ENCODE measurements at places on chromosomes 4 and X.

DNA sequence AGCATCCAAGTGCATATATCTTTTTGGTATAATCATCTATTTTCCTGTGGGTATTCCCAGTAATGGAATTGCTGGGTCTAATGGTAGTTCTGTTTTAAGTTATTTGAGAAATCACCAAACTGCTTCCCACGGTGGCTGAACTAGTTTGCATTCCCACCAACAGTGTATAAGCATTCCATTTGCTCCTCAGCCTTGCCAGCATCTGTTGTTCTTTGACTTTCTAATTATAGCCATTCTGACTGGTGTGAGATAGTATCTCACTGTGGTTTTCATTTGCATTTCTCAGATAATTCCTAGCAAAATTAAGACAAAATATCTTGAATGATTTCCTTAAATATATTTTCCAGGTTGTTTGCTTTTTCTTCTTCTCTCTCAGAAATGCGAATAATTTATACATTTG lies 341.1 kb downstream of the GBA3 start:
- no peak for DNase-seq

DNA sequence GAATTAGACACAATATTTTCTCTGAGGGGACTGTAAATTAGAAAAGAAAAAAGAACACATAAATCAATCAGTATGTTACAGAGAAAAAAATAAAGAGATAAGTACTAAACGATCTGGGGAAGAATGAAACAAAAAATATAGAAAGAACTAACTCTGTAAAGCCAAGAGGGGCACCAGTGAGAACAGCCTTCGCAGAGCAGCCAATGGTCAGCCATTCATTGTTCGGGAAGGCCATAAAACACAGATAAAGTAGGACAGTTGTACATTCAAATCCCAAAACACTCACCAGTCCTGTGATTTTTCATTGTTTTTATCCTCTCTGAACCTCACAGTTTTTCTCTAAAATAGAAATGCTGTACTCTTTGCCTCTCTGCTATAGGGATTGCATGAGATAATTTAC lies 127.9 kb downstream of the NEK1 start:
- no peak for DNase-seq

- DNase-seq: no peak
Observed at GRCh38 chr4:142721187-142721586, 124.9 kb downstream of the INPP4B start.

GRCh38 chr4:147764337-147764736 lies 32.4 kb downstream of the ARHGAP10 start:
- no peak for DNase-seq

DNA sequence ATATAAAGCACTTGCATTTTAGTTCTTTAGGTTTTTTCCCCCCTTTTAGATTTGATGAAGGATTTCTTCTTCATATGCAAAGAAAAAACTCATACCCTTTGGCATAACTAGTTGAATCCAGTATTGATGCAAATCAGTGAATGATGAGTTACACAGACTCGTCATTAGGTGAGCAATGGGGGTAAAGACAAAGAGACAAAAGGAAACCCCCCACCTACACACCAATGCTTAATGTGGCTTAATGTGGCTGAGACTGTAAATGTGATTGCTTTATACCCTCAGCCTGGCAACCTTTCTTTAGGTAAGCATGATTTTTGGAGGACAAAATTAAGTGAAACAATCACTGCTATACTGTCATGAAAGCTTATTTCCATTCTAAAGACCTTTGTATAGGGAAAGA lies 39.5 kb downstream of the CD40LG start:
- no peak for DNase-seq

DNA sequence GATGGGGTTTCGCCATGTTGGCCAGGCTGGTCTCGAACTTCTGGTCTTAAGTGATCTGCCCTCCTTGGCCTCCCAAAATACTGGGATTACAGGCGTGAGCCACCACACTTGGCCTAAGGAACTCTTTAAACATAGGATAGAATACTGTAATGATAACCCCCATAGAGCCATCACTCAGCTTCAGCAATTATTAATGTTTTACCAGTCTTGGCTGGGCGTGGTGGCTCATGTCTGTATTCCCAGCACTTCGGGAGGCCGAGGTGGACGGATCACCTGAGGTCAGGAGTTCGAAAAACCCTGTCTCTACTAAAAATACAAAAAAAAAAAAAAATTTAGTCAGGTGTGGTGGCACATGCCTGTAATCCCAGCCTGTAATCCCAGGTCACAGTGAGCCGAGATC lies 15.1 kb downstream of the EIF2S3 start:
- DNase-seq: no peak

GRCh38 chrX:17183566-17183965 lies 191.4 kb upstream of the NHS start:
- no peak for DNase-seq

DNA sequence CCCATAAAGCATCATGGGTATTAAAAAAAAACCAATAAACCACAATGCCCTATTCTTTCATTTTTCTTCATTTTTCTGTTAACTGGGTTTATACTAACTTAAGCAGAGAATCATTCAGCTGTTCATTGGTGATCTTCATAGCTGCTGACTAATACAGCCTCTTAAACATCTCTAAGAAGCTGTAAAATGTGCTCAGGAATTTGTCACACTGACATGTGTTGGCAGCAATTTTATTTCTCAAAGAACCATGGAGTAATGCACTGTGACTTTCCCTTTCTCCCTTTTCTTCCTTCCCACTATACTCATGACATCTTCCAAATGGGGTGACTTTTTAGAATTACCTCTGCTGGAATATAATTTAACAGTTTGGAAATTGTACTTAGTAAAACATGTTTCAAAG lies 315.4 kb downstream of the ANTXR2 start:
- DNase-seq: no peak

DNA sequence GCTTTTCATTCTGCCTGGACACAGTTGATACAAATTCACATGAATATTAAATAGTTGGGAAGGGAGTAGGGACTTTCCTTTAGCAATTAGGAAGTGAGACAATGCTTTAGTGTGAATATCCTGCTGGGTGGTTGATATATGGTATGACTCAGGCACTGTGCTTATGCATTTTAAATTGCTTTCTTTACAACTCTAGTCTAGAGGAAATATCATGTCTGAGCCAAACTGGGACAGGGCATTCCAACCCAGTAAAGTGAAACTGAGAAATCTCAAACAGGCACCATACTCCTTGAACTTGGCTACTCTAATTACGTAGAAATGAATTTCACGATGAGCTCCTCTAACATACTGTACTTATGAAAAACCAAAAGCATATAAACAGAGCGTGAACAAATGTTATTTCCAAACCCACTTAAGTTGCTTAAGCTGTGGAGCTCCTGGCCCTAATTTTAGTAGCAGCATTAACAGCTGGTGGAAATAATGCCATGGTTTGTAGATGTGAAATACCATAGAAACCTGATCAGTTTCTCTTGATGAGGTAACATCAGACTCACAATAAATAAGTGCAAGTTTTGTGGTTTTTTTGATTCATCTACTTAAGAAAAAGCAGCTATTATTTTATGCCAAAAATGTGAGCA lies 242.9 kb upstream of the GK2 start:
- no peak for DNase-seq

GRCh38 chr4:101218346-101218745 lies 129.0 kb downstream of the PPP3CA start:
- DNase-seq: no peak

DNA sequence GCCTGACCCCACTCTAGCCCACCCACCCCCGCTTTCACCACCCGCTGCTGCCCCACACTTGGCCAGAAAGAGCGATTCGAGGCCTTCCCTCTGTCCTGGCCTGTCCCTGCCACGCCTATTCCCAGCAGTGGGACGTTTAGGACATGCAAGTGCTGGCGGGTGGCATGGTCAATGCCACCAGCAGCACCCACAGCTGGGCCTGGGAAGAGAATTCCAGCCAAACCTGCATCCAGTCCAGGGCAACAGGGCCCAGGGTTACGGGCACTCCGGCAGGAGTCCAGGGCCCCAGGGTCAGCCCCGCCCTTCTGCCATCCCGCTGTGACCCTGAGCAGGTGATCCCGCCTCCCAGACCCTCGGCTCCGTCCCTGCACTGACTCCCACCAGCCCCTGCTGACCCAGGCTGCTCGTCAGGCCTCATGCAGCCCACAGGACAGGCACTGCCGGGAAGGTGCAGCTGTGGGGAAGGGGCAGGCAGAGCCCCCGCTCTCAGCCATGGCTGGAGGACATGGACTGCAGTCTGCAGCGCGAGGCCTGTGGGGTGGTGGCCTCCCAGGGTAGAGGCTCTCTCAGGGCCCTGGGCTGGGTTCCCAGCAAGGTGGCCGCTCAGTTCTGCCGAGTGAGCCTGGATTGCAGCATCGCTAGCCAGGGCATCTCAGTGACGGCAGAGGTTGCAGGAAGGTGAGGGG lies 6.8 kb upstream of the HTRA3 start:
- DNase-seq: no peak

DNA sequence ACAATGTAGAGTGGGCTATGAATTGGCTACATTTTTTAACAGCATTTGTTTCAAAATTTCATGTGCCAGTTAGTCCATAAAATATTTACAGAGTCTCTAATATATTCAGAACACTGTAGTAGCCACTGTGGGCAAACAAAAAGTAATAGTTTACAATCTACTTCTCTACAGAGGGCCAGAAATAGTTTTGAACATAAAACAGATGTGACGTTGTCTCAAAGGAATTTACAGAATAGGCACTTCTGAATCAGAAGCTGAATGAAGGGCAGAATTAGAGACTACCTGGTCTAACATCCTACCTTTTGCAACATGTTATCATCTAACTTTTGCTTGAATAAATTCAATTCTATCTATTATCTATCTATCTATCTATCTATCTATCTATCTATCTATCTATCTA lies 811.9 kb upstream of the EPHA5 start:
- no peak for DNase-seq

GRCh38 chrX:121106484-121107235 lies 59.2 kb downstream of the GLUD2 start:
- no peak for DNase-seq

GRCh38 chr4:36854554-36854953 lies 390.0 kb upstream of the NWD2 start:
- no peak for DNase-seq

GRCh38 chr4:20095805-20096541 lies 155.7 kb upstream of the SLIT2 start:
- no peak for DNase-seq

- DNase-seq: no peak
Observed at GRCh38 chrX:124534536-124534935, 188.2 kb downstream of the SH2D1A start.

- no peak for DNase-seq
Observed at GRCh38 chr4:83013420-83013867, 2.8 kb upstream of the LIN54 start.

Data from 8988T (cell line).